ENCODE measurements at places on chromosomes 3 and 15. TPM values are rescaled to one million over a fixed set of nuclear protein-coding genes. Genes with fewer than 3 reads are reported as not detected.

DNA sequence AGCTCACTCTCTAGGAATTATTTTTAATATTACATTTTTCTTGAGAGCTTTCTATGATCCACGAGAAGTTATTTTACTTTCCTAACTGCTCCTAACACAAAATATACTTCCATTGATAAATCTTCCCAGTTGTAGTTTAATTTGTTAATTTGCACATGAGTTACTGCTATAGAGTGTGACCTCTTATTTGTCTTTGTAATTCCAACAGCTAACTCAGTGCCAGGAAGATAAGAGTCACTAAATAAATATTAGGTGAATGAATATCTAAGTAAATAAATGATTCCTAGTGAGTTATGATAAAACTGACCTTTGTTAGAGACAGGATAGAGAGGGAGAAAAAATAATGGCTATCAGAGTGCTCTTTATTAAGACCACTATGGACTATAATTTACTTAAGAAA lies 319.9 kb downstream of the NAALADL2 start:
- no peak for DNase-seq

- DNase-seq, result no peak
These were observed 129.4 kb downstream of the CHST2 start for GRCh38 chr3:143249014-143249413.

GRCh38 chr15:74400313-74400860 lies 32.9 kb upstream of the CYP11A1 start:
- no peak for DNase-seq

NME9 gene
- polyA plus RNA-seq, result 1.2 TPM

DNA sequence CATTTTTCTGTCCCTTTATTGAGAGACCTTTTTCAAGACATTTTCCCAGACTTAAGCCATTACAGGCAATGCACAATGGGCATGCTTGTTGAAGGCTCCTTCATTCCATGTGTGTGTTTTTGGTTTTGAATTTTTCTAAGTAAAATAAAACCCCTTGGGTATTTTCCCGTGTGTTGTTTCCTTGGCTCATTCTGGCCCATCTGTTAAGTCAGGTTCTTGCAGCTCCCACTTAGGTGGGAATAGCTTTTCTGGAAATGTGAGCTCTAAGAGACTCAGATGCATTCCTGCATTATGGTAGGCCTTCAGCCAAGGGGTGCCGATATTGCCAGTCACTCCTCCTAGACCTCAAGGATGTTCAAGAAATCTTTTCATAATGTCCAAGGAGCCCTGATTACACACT lies 314.9 kb downstream of the CACNA2D3 start:
- no peak for DNase-seq

- DNase-seq, result no peak
These were observed 61.4 kb upstream of the KLF13 start for GRCh38 chr15:31265090-31265870.

TMCO5A gene
- polyA plus RNA-seq, result not detected

- DNase-seq, result no peak
These were observed 77.0 kb downstream of the LRIG1 start for GRCh38 chr3:66423791-66424190.

- no peak for DNase-seq
These were observed 1014.1 kb upstream of the SEMA6D start for GRCh38 chr15:46703020-46703861.

SCN11A gene
- polyA plus RNA-seq, result 3.9 TPM

EFHB gene
- polyA plus RNA-seq, result 1.1 TPM

GRCh38 chr15:45378149-45378912 lies at the start of gene GATM:
Gene GATM, minus strand, starts transcription at chr15:45378544. Its CDS starts 91 bp downstream, at chr15:45378453.
- DNase-seq, result peak; percentile 94

DNA sequence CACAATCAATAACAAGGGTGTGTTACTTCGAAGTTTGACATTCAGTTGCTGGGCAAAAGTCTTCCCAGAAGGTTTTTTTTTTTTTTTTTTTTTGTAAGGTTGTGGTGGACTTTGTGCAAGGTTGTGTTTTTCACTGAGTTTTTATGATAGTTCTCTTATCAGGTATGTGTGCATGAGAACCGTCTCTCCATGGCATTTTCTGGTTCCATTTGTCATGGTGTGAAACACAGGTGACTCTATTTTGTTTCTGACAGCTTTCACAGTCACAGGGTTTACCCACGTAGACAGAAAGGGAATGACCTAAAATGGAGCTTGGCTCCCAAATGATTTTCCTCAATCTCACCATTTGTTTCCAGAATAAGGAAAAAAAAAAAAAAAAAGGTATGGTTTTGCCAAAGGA lies 1377.2 kb upstream of the CADM2 start:
- no peak for DNase-seq

DNA sequence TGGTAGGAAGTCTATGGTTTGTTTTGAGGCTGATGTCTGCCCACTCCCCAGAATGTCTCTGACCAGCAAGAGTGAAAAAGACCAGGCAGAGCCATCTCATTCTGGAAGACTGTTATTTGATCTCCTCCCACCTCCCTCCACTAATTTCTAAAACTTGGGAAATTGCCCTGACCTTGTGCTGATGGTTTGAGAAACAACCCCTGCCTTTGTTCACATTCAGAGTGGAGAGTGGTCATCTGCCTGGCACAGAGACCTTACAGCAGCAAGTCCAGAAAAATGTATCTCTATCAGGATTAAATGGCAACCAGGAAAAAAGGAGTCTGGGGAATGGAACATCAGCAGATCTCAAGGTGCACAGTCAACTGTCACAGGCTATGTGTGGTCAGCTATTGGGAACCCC lies 25.7 kb downstream of the SPATA12 start:
- DNase-seq, result no peak

ZBTB20 gene
- polyA plus RNA-seq, result 2.7 TPM

DNA sequence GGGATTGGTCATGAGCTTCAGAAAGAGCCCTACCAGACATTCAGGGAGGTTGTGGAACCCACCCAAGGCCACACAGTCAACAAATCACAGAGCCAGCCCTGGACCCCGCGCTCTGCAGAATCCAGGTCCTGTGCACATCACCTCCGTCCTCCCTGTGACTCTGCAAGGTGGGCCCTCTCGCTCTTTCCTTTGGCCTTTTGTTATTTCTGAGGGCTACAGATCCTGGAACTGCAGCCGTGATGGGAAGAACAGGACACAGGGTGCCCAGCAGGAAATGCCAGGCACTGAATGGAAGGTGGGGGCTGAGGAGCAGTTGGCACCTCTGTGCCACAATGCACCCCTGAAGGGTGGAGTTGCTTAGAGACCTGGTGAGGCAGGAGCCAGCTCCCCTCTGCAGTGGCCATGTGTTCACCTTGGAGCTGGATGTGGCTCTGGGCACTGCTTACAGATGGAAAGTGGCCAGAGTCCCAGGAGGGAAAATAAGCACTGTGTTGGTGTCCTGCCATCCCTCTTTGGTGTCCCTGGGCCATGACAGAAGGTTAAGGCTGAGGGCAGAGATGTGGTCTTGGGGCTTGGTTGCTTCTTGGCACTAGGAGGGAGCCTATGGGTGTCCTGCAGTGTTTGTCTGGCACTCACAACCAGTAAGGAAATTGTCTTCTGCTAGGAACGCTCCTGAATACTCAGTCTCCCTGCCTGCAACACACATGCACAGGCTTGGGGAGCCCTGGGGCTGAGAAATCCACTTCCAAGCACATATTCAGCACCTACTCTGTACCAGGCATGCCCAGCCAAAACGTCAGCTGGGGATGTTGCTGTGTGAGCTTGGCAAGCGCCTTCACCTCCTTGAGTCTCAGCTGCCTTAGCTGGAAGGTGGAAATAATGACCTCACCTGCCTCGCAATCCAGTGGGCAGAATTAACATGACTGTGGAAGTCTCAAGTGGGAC lies 98.0 kb upstream of the SLC6A6 start:
- DNase-seq, result no peak

PLCH1 gene
- polyA plus RNA-seq, result 0.31 TPM

- DNase-seq, result no peak
These were observed 51.8 kb downstream of the TRIM71 start for GRCh38 chr3:32869513-32870047.

- no peak for DNase-seq
These were observed 119.1 kb downstream of the ROBO2 start for GRCh38 chr3:77158730-77159581.

DNA sequence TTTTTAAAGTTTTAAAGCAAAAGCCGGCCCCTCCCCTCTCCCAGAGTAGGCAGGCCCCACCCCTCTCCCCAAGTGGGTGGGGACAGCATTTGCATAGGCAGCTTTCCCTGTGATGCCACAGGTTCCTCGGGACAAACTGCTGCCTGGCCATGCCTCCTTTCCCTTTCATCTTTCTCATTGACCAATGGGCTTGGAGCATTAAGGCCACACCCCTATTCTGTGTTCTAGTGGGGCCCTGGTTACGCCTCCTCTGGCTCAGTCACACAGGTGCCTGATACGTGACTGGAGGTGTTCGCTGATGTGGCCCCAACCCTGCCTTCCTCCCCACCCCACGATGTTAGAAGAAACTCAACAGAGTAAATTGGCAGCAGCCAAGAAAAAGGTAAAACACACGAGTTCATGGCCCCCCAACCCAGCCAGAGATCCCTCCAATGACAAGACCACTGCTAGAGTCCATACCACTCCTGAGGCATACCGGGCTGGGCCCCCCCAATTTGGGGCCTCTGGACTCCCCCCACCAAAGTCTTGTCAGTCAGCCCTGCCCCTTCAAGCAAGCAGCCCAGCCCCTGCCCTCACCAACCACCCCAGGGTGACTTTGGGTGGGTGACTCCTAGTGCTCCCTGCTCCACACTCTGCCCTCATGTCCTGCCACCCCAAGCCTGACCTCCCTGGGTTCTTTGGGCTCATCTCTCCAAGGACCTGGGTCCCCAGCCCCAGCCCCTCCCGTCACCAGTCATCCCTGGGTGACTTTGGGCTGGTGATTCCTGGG lies 62.8 kb upstream of the CSPG4 start:
- DNase-seq, result no peak

GRCh38 chr15:58161436-58161930 lies 23.3 kb downstream of the AQP9 start:
- no peak for DNase-seq

TMOD2 gene
- 8.5 TPM for polyA plus RNA-seq

DNA sequence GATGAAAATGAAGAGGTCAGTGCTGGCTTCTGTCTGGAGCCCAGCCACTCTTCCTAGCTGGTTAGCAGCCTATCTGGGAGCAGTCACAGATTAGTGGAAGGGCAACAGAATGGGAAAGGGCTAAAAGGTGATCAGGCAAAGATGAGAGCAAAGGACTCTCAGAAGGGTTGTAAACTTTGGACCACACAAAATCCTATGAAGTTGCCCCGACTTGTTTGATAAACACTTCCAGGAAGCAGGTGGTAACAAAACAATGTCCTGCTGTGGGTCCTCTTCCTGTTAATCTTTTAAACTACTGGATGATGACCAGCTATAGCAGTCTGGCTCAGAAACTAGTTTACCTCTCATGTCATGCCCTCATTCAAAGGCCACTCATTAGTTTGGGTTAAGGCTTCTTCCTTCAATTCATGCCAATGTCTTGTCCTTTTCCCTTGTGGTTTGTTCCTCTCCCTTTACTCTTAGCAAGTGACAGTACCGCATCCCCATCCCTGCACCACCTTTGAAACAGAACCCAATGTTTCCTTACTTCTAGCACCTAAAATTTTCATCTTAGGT lies 19.2 kb downstream of the POLG start:
- DNase-seq, result no peak

- no peak for DNase-seq
These were observed 62.7 kb upstream of the ICE2 start for GRCh38 chr15:60541481-60542299.

DNA sequence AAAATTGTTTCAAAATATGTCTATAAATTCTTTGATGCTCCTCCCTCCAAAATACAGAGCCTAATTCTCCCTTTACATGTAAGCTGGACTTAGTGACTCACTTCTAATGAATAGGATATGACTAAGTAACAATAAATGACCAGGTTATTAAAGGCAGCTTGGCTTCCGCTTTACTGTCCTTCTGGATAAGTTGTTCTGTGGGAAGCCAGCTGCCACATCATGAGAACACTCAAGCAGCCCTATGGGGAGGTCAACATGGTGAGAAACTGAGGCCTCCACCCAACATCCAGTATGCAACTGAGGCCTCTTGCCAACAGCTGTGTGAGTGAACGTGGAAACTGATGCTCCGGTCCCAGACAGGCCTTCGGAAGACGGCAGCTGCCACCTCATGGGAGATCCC lies 247.3 kb upstream of the CHRM5 start:
- DNase-seq, result peak; percentile 30

DNA sequence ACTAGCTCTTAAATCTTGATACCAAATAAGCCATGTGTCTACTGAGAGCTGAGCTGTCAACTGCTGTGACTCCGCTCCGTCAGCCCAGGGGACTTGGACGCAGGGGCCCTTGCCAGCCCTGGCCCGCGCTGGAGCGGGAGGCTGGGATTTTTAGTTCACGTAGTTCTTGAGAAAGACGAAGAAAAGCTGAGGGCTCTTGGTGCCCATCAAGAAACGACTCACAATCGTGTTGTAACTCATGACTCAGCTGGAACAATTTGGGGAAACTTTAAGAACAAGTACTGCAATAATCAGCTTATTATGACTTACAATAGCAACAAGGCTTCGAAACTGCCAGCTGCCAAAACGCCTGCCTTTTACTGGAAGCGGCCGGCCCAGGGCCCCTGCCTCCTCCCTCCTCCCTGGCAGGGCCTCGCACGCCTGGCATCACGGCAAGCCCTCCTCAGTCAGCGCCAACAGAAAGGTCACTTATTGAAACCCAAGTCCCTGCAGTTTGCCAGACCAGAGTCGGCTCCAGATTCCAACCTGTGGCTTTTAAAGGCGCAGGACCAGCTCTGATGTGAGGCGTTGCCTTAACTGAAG lies 60.3 kb downstream of the RGMA start:
- DNase-seq, result peak; percentile 56

DNA sequence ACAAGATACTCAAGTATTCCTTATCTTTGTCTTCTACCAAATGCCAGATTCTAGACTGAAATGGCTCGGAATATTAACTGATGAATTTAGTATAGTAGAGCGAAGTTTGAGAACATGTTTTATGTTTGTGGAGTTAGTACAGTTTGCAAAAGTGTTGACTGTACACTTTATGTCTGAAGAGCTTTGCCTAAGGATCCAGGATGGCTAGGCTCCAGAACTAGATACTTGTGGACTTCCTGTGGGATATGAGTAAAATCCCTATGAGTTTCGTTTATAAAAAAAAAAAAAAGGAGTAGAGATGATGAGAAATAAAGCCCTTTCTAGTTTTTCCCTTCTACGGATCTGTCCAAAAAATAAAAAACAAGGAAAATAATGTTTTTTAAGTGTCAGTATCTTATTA lies 96.7 kb downstream of the TP63 start:
- peak; percentile 84 for DNase-seq

DNA sequence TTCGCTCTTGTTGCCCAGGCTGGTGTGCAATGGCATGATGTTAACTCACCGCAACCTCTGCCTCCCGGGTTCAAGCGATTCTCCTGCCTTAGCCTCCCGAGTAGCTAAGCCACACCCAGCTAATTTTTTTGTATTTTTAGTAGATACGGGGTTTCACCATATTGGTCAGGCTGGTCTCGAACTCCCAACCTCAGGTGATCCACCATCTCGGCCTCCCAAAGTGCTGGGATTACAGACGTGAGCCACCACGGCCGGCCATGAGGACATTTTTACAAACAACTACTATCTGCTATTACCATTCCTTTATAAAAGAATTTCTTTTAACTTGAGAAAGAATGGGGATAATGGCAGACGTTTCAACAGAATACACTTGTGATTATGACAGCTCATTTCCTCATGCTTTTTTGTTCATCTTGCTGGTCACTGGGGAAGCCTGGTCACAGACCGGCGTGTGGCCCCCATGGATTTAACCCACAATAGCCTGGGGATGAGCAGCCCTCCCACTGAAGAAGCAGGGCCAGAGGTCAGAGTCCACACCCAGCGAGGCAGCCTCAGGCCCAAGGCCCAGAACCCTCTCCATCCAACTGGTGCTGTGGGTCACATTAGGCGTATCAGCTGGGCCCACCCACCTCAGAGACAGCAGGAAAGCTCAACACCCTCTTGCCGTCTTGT lies 112.0 kb downstream of the LIPC start:
- DNase-seq, result no peak
